Stimulated activated CD8-positive, alpha-beta memory T cell treated with anti-CD3 and anti-CD28 coated beads, Interleukin-7, amount 100 ng/mL, for 1 hour (primary cell): ENCODE measurements at places on chromosomes 4 and X.

DNA sequence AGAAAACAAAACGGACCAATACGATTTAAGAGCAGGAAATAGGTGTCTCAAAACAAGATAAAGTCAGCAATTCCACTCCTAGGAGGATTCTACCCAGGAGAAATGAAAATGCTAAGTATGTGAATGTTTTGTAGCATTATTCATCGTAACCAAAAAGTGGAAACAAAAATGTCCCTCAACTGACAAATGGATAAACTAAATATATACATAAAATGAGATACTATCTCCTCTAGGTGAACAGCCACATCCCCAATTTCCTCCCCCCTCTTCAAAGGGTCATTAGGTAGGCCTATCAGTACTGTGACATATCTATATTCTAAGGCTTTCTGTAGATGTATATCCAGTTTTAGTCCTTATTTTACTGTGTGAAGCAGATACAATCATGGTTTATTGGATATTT is 18.0 kb downstream of the DDX3X start:
- no peak for DNase-seq

DNA sequence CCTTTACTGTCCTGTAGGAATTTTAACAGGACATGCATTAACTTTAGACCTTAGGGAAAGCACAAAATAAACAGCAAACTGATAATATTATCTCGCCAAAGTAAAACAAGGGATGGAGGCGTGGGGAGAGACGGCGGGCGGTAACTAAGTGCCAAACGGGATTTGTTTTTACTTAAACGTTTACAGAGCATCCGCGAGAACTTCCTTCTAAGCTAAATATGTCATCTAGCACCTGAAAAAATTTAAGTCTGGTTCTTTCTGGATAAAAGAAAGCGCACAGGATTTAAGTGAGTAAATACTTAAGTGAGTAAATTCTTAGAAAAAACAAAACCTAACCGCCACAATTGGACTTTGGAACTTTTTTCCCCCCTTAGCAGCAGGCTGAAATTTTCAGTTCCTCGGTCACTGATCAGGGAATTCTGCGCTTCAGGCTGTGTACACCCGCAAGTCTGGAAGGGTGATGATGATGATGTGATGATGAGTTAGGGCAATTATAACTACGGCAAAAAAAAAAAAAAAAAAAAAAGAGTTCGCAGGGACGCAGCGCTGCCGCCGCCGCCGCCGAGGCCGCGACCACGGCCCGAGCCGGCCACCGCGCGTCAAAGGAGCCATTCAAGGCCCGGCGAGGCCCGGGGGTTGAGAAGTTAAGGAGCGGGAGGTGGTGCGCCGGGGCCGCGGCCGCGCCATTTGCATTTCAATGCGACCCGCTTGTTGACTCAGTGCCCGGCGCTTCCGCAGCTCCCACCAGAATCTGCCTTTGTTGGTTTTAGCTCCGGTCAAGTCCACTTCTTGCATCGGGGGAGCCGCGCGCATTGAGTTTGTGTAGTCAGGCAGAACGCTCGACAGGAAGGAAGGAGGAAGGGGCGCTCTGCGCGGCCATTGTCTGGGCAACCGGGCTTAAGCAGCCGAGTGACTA is 108.8 kb downstream of the SPRY1 start:
- DNase-seq: no peak

DNA sequence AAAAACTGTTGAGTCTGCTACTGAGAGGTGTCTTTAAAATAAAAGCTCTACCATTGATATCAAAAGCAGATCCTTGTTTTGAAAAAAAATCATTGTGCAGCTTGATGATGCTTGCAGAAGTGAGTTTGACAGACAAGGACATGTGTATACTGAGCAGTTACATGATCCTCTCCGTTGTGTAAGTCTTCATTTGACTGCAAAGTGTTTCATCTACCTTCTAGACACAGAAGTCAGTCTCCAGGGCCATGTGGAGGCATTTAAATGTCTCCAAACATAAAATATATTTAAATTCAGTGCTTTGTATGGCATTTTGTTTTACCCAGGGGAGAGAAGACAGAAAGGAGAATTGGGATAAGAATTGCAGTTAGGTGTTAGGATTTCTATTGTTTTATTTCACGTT is 107.8 kb upstream of the MYOZ2 start:
- DNase-seq: no peak

GRCh38 chr4:141275834-141276233 is 55.1 kb downstream of the ZNF330 start:
- no peak for DNase-seq

DNA sequence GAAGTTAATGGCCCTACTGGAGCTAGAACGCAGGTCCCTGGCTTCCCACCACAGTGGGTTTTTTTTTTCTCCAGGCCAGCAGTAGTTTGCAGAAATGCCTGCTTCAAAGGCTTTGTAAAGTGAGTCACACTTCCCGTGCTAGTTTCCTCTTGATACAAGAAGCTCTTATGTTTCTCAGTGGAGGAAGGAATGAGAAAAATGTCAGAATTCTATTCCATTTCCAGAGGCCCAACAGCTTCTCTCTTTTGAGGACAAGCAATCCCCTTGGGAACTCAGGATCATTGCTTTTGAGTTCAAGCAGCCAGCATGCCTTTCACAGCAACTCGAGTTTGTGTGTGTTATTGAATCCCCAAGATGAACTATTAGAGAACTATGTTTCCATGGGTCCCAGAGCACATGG is 134.3 kb downstream of the GUCY2F start:
- no peak for DNase-seq

DNA sequence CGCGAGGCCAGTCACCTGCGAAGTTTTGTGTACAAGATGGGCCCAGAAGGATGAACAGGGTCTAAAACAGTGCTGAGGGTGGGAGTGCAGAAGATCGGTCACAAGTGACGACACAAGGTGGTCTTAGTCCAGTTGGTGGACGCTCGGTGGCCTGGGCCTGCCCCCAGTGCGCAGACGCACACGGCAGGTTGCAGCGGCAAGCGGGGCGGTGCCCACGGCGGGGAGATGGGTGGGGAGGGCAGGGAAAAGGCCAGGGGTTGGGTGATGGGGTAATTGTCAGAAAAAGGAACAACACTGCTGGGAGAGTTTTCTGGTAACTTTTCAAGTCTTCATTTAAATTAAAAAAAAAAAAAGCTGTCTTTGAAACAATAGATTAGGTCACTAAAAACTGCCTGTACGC is 1.0 kb upstream of the PRDX4 start:
- DNase-seq: no peak

GRCh38 chr4:87679449-87680169 is 29.5 kb downstream of the DMP1 start:
- DNase-seq: peak; percentile 2

GRCh38 chrX:32966821-32967355 is 244.5 kb downstream of the DMD start:
- DNase-seq: no peak

DNA sequence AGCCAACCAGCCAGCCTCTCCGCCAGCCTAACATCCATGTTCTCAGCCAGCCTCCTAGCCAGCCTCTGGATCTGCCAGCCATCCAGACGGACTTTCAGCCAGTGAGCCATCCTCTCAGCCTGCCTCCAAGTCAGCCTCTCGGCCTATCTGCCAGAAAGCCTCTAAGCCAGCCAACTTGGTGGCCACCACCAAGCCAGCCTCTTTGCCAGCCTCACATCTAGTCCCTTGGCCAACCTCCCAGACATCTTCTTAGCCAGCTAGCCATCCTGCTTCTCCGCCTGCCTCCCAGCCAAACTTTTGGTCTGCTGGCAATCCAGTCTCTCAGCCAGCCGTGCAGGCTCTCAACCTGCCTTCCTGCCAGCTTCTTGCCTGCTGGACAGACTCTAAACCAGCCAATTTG is 16.4 kb upstream of the ARAP2 start:
- no peak for DNase-seq

GRCh38 chr4:109879636-109880314 is 31.9 kb downstream of the LRIT3 start:
- DNase-seq: no peak

DNA sequence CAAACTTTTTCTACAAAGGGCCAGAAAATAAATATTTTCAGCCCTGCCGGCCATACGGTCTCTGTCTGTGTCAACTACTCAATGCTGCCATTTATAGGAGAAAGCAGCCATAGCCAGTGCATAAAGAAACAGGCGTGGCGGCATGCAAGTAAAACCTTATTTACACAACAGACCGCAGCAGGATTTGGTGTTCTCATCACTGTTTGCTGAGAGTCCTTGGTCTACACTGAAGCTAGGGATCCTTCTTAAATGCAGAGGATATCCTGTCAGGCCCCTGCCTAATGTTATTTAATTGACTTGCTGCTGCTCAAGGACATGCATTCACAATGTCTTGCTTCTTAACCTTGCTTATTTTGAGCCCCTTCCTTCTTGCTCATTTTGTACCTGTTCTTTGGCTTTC is 54.7 kb downstream of the CPE start:
- DNase-seq: no peak

DNA sequence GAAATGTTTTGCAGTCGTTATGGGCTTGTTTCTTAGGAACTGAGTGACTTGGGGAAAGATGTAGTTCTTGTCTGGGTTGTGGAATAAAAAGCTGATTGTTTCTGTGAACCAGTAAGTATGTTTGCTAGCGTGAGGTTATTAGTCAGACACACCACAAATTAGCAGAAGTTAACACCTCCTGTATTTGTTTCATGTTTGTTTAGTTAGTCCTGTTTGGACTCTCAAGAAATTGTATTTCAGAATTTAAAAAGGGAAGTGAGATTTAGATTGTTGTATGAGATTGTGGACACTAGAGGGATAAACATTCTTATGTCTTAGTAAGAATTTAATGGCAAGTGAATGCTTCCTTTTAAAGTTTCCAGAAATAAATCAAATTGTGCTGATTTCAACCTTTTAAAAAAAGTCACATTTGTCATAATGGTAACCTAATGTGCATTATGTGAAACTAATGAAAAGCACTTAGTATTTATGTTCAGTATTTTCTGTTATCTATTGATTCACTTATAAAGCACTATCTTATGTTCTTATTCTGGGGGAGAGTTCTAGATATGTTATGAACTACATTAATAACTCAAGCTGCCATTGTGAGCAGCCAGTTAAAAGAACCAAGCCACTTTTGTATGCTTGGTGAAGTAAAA is 25.6 kb downstream of the ATP10D start:
- no peak for DNase-seq

DNA sequence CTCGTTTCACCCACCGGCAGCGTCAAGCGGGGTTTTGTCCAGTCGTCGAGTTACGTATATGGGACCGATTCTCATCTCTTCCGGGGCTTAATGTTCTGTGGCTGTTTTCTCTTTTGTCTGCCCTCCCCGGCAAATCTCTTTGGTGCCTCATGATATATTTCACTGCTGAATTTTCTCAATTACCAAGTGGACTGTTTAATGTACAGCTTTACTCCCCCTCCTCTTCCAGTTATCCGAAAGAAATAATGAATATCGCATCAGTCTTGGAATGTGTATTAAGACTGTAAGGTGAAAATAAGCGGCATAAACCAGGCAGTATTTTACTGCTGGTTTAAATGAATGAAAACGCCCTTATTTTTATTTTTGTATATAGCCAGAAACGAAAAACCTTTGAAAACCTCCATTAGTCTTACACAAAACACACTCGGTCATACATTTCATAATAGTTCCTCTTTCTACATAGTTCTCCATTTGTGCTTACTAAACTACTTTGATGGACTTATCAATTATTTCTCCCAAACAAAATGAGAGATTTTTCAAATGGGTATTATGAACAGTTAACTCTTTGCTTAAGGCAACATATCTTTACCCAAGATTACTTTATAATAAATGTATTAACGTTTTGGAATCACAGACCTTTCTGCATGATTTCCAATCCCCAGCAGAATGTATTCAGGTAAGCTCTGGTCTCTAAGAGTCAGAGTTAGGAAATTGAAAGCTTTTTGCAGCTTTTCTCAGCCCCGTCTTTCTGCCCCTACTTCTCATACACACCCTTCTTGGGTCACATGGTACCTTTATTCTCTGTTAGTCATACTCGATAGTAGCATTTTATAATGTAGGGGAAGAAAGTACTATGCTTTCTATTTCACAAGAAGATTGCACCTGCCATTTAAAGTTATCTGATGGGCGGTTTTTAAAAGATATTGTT is 979 bp downstream of the RP2 start:
- DNase-seq: no peak

- DNase-seq: no peak
These were observed 115.5 kb downstream of the NFKB1 start for GRCh38 chr4:102616636-102617035.

- no peak for DNase-seq
These were observed 66.4 kb downstream of the NKX6-1 start for GRCh38 chr4:84432713-84433112.

- no peak for DNase-seq
These were observed 4.4 kb upstream of the PRKX start for GRCh38 chrX:3717742-3718420.

DNA sequence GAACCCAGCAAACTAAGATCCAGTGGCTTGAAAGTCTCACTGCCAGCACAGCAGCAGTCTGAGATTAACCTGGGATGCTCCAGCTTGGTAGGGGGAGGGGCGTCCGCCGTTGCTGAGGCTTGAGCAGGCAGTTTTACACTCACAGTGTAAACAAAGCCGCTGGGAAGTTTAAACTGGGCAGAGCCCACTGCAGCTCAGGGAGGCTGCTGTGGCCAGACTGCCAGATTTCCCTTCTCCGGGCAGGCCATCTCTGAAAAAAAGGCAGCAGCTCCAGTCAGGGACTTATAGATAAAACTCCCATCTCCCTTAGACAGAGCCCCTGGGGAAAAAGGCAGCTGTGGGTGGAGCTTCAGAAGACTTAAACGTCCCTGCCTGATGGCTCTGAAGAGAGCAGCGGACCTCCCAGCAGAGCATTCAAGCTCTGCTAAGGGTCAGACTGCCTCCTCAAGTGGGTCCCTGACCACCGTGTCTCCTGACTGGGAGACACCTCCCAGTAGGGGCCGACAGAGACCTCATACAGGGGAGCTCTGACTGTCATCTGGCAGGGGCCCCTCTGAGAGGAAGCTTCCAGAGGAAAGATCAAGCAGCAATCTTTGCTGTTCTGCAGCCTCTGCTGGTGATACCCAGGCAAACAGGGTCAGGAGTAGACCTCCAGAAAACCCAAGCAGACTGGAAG is 45.1 kb upstream of the CDX4 start:
- DNase-seq: no peak

- no peak for DNase-seq
These were observed 538 bp downstream of the STBD1 start for GRCh38 chr4:76306882-76307659.

GRCh38 chr4:10087152-10087791 is 29.3 kb downstream of the WDR1 start:
- no peak for DNase-seq

DNA sequence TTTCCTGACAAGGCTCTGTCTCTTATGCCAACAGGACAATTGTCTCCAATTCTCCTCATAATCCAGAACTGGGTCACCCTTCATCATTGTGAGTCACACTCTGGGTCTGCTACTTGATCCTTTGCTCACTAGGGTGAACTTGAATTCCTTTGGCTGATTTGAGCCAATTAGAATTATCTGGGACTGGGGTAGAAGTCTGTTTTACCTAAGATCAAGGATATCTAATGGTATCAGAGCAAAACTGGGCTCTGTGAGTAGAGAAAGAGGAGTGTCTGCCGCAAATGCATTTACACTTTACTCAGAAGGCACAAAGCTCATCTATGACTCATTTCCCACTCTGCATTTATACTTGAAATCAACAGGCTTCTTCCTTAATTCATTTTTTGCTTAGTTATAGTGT is 72.6 kb downstream of the PITX2 start:
- no peak for DNase-seq
